ENCODE measurements at places on chromosomes 11 and 22.

DNA sequence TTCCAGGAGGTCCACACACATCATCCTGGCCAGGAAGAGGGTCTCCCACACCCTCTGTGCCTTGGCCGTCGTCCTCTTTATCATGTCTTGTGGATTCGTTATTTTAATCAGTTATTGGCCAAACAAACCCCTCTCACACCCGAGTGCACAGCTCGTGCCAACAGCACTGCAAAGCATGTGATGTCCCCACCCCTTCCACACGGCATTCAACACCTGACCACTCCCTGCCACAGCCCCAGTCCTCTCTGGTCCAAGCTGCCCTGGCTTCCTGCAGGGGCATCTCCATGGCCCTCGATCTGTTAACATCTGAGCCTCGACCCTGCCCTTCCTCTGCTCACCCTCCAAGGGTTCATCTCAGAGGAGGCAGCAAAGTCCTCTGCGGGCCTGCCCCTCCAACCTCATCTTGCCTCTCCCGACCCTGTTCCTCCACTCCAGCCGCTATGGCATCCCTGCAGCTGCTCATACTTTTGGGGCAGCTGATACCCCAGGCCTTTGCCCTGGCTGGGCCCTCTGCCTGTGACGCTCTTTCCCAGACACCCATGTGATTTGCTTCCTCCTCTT, 14.0 kb downstream of the MYEOV start:
- DNase-seq: no peak

DNA sequence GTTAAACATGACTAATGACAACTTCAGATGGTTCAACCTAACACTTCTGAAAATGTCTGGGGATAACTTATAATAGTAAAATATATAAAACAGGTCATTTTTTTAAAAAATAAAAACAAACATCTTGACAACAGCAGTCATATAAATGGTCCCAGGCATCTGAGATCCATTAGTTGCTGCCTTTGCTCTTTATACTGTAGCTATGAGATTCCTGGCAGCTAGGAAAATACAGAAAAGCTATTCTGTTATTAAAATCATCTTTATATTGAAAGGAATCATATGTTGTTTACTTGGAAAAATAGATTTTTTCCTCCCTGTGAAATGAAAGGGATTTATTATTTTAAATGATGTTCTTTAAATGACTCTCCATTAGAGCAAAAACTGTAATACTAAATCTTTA, 55.7 kb upstream of the DEUP1 start:
- DNase-seq: no peak

- no peak for DNase-seq
These were observed 59.0 kb downstream of the TMPRSS5 start for GRCh38 chr11:113647108-113647507.

DNA sequence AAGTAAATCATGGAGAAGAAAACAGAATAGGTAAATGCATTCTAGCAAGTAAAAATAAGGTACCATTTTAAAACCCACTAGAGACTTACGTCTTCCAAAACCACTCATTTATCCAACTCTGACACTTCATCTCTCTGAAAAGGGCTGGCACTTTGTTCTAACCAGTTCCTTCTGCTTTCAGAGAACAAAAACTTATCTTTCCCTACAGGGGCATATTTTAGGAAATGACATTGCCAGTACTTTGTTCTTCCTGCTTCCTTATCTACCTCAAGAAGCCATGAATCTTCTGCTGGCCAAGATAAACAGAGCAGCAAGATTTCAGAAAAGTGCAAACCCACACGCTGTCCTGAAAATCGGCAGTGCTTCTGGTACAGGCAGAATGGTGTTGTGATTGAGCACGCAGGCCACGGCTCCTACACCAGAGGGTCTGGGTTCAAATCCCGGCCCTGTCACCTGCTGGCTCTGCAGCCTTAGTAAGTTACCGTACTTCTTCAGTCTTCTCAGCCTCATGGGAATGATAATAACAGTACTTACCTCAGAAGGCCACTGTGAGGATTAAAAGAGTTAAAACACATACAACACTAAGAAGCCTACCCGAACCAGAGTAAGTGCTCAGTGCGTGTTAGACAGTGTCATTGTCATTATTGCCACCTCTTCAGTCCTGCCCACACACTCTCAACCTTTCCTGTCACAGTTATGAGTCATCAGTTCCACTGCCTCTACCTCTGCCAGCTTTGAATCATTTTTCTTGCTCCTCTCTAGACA, 11.0 kb downstream of the MPZL3 start:
- peak; percentile 55 for DNase-seq

DNA sequence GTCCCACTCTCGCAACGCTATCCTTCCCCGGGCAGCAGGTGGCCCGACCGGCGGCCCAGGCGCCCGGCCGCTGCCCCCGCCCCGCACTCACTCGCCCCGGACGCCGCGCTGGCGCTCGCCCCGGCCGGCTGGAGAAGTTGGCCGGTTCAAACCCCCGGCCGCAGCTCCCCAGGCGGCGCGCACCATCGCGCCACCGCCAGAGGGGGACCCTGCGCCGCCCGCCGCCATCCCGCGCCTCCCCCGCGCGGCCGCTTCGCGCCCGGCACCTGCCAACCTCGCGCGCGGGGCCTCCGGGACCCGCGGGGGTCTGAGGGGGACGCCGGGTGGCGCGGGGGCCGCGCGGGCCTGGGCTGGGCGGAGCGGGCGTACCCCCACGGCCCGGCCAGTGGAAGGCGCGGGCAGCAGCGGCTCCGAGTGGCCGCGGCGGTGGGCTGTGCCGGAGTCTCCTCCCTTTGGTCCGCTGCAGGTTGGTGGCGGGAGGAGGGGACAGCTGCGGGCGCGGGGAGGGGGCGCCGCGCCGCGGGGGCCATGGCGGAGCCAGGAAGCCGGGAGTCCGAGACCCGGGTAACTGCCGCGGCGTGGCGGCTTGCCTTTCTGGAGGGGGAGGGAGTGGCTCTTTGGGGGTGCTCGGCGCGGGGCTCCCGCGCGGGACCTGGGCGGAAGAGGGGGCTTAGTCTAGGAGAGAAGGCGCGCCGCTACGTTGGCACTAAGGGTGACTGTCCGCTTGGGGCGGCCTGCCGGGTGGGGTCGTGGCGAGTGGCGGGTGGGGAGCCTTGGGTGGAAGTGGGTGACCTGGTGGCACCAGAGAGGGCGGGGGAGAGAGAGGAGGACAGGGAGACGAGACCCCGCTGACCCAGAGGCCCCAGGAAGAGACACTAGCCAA, at the start of the genes MPST and TST:
TSS of gene MPST (plus strand) at position 434 of the 883 bp plus-strand sequence. CDS start at position 529, 95 bp downstream.
TSS of gene TST (minus strand) at position 139 of the 883 bp plus-strand sequence. CDS start 715 bp downstream, outside the sequence.
- peak; percentile 37 for DNase-seq

Measured in effector memory CD8-positive, alpha-beta T cell (primary cell).